T-cell (primary cell): ENCODE measurements at places on chromosomes 4 and X.

GRCh38 chrX:1466971-1467561 lies 14.4 kb upstream of the ASMTL start:
- H3K4me3 ChIP-seq = peak overlapping the region; percentile 32
- H3K36me3 ChIP-seq = peaks cover 43% of the 10 kb centered on the region
- H3K27ac ChIP-seq = peak overlapping the region; percentile 86

DNA sequence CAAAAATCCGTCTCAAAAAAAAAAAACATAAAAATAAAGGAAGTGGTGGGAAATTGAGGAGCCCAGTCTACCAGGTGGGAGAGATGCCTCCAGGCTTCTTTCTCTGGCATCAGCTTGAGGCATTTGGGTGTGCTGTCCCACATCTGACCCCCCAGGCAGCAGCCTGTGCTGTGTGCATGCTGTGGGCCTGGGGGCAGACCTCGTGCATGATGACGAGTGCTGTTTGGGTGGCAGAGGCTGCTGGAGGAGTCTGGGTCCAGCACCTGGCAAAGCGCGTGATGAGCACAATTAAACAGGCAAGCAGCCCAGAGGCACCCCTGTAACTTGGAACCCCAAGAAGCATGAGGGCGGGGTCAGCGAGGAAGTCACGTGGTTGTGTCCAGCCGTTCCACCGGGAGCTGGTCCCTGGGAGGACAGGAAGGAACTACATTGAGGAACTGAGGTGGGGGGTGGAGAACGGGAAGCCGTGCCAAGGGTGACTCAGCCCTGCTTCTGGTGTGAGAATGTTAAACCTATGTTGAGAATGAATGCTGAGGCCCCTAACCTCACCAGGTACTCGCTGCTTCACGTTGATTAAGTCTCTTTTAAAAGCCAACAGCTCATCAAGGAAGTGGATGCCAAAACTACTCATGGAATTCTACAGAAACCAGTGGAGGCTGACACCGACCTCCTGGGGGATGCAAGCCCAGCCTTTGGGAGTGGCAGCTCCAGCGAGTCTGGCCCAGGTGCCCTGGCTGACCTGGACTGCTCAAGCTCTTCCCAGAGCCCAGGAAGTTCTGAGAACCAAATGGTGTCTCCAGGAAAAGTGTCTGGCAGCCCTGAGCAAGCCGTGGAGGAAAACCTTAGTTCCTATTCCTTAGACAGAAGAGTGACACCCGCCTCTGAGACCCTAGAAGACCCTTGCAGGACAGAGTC lies 6.1 kb downstream of the TACC3 start:
- no peaks in the 10 kb centered on the region for H3K27me3 ChIP-seq
- H3K36me3 ChIP-seq = peaks cover 20% of the 10 kb centered on the region
- DNase-seq = no peak
- no peak overlapping the region for H3K27ac ChIP-seq

- no peak overlapping the region for H3K4me3 ChIP-seq
- H3K4me1 ChIP-seq = peaks cover 16% of the 10 kb centered on the region
- no peaks in the 10 kb centered on the region for H3K27me3 ChIP-seq
- no peaks in the 10 kb centered on the region for H3K36me3 ChIP-seq
- no peak overlapping the region for H3K27ac ChIP-seq
These were observed 4.1 kb downstream of the PRIMPOL start for GRCh38 chr4:184653650-184654049.

DNA sequence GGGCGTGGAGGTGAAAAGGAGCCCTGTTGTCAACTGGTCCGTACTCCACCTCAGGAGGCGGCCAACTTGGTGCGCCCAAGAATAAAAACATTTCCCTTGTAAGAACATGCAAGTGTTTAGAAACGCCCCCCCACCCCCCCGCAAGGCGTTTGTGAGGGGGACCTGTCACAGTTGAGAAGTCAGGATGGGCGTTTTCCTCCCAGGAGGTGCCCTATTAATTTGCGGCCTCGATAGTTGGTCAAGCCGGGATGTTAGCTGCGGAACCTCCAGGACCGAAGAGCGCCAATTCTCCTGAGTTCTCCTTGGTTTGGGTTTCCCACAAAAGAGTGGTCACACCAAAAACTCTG lies 651 bp upstream of the SAP30 start:
- H3K4me3 ChIP-seq = peak overlapping the region; percentile 95
- H3K4me1 ChIP-seq = peaks cover 24% of the 10 kb centered on the region
- peak overlapping the region; percentile 60 for H3K27ac ChIP-seq
- DNase-seq = peak; percentile 57

- H3K27ac ChIP-seq = no peak overlapping the region
- no peaks in the 10 kb centered on the region for H3K27me3 ChIP-seq
- H3K36me3 ChIP-seq = no peaks in the 10 kb centered on the region
- DNase-seq = no peak
These were observed 144.2 kb downstream of the PDLIM5 start for GRCh38 chr4:94595880-94596483.

- no peaks in the 10 kb centered on the region for H3K27me3 ChIP-seq
- H3K27ac ChIP-seq = no peak within 1 kb of the TSS
- H3K4me3 ChIP-seq = no peak within 1 kb of the TSS
- H3K36me3 ChIP-seq = no peaks in the 10 kb centered on the region
- H3K4me1 ChIP-seq = peaks cover 5% of the 10 kb centered on the region
These were observed at the start of gene RUFY3 for GRCh38 chr4:70721747-70722146. TSS of gene RUFY3 (plus strand) at chr4:70721964. CDS start at chr4:70722574, 610 bp downstream.

GRCh38 chr4:99852199-99852749 lies 35.6 kb downstream of the DAPP1 start:
- peaks cover 8% of the 10 kb centered on the region for H3K36me3 ChIP-seq
- H3K4me3 ChIP-seq = no peak overlapping the region
- DNase-seq = no peak
- H3K27me3 ChIP-seq = no peaks in the 10 kb centered on the region

DNA sequence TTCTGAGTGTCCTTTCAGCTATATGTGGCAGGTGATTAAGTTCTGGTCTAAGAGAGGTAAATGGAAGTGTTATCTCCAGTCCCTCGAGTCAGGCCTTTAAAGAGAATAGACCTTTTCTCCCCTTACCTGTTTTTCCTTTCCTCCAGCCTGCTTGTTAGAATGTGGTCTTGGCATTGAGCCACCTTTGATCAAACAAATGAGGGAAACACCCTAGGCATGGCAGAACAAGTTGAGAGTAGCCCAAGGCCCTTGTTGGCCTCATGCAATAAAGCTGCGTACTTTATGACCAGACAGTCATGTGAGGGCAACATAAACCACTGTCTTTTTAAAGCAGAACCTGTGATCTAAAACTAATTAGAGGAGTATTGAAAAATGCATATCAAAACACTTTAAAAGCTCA lies 13.2 kb upstream of the IL13RA2 start:
- no peak overlapping the region for H3K27ac ChIP-seq
- H3K4me3 ChIP-seq = no peak overlapping the region
- no peaks in the 10 kb centered on the region for H3K4me1 ChIP-seq
- no peaks in the 10 kb centered on the region for H3K36me3 ChIP-seq
- no peak for DNase-seq
- H3K27me3 ChIP-seq = no peaks in the 10 kb centered on the region

DNA sequence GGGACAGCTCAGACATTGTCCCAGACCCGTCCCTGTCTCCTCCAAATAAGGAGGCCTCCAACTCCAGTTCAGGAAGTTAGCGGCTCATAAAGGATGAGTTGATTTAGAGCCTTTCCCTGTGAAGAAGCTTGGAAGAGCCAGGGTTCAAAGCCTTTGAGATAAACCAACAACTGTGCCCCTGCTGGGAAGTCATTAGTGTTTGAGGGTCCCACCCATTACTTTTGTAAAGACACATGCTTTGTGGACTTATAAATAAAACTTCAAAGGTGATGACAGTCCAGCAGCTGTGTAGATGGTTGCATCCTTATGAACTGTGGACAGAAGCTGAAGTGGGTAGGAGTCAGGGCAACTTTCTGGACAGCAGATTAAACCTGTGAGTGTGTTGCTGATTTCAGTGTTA lies 86.0 kb upstream of the PGRMC2 start:
- H3K27ac ChIP-seq = no peak overlapping the region
- no peaks in the 10 kb centered on the region for H3K27me3 ChIP-seq
- no peak for DNase-seq
- H3K4me1 ChIP-seq = no peaks in the 10 kb centered on the region
- no peaks in the 10 kb centered on the region for H3K36me3 ChIP-seq
- H3K4me3 ChIP-seq = no peak overlapping the region

- no peak for DNase-seq
- peaks cover 13% of the 10 kb centered on the region for H3K27me3 ChIP-seq
- no peaks in the 10 kb centered on the region for H3K4me1 ChIP-seq
- no peaks in the 10 kb centered on the region for H3K36me3 ChIP-seq
- no peak overlapping the region for H3K4me3 ChIP-seq
These were observed 12.0 kb downstream of the ZFYVE28 start for GRCh38 chr4:2406406-2406805.

- DNase-seq = no peak
- H3K27ac ChIP-seq = no peak overlapping the region
- H3K4me3 ChIP-seq = no peak overlapping the region
- no peaks in the 10 kb centered on the region for H3K4me1 ChIP-seq
- H3K27me3 ChIP-seq = no peaks in the 10 kb centered on the region
- no peaks in the 10 kb centered on the region for H3K36me3 ChIP-seq
These were observed 326.3 kb downstream of the RAPGEF2 start for GRCh38 chr4:159428975-159429692.

- H3K27me3 ChIP-seq = no peaks in the 10 kb centered on the region
- H3K36me3 ChIP-seq = no peaks in the 10 kb centered on the region
These were observed 6.9 kb downstream of the SORCS2 start for GRCh38 chr4:7199129-7199725.

DNA sequence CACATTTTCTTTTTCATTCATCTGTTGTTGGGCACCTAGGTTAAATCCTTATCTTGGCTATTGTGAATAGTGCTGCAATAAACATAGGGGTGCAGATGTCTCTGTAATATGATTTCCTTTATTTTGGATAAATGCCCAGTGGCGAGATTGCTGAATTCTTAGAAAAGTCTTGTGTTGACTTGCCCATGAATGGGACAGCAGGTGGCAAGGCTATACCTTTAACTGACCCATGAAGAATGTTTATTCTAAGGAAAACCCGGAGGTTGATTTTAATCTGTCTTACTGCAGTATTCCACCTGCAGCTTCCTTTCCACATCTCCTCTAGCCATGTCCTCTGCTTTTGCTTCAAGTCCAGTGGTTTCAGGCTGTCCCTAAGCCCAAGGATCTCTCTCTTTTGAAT lies 220.6 kb downstream of the SNCA start:
- peaks cover 22% of the 10 kb centered on the region for H3K4me1 ChIP-seq
- H3K27me3 ChIP-seq = no peaks in the 10 kb centered on the region
- no peak for DNase-seq
- H3K4me3 ChIP-seq = no peak overlapping the region
- no peaks in the 10 kb centered on the region for H3K36me3 ChIP-seq

DNA sequence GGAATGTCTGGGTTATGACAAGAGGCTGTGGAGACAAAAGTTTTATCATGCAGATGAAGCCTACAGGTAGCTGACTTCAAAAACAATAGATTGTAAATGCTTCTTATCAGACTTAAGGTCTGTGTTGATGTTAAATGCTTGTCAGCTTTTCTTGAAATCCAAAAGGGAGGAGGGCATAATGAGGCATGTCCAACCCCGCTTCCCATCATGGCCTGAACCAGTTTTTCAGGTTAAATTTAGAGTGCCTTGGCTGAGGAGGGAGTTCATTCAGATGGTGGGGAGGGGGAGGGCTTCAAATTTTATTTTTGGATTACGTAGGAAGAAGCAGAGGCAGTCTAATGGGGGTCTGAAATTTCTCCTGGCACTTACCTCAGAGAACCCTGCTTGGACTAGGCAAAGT lies 207.7 kb upstream of the HDX start:
- no peak overlapping the region for H3K4me3 ChIP-seq
- no peaks in the 10 kb centered on the region for H3K36me3 ChIP-seq
- no peak overlapping the region for H3K27ac ChIP-seq
- H3K27me3 ChIP-seq = no peaks in the 10 kb centered on the region
- DNase-seq = no peak
- no peaks in the 10 kb centered on the region for H3K4me1 ChIP-seq

DNA sequence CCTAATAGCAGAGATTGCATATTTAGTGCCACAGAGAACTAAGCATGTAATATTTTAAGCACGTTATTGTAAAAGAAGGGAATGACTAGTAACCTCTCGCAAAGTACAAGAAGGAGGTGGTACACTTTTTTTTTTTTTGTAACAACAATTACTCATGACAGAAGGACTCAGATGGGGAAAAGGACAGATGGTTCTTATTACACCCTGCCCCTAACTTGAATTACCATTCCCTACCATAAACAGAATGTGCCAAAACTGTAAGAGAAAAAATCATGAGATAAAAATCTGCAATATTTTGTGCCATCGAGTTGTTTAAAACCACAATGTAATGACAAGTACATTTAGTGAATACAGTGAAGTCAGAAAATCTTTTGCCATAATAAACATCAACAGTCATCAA lies 33.0 kb upstream of the RAPGEF2 start:
- no peak overlapping the region for H3K27ac ChIP-seq
- H3K27me3 ChIP-seq = no peaks in the 10 kb centered on the region
- H3K36me3 ChIP-seq = no peaks in the 10 kb centered on the region
- no peak for DNase-seq

DNA sequence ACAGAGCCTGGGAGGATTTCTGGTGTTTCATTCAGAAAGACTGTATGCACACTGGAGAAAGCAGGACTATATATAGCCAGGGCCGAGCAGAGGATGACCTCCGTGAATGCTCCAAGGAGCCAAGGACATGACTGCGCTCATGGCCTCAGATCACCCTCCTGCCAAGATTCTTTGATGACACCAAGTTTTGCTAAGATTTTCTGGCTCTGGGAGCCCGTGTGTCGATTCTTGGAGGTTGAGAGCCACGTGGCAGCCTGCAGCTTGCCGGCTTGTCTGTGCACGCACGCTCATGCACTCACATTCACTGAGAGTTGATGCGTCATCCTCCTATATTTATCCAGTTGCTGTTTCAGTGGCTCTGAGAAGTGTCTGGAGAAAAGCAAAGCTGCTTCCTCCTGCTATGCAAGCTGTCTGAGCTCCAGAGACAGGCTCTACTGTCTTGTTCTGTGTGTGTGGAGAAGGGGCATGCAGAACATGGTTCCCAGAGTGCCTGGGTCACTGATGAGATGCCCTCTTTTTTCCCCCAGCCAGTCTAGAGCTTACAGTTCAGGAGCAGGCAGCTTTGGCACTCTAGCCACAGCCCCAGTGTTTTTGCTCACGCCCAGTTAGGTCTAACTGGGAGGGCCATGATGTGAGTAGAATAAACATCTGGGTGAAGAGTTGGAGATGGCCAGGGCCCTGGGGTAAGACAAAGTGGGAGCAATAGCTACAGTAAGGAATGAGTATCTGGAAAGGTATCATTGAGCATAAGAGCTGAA lies 64.9 kb upstream of the SCOC start:
- no peak for DNase-seq
- no peaks in the 10 kb centered on the region for H3K36me3 ChIP-seq
- no peak overlapping the region for H3K27ac ChIP-seq
- H3K4me1 ChIP-seq = no peaks in the 10 kb centered on the region

- no peak overlapping the region for H3K27ac ChIP-seq
- H3K36me3 ChIP-seq = no peaks in the 10 kb centered on the region
- no peak for DNase-seq
- no peaks in the 10 kb centered on the region for H3K27me3 ChIP-seq
- no peak overlapping the region for H3K4me3 ChIP-seq
These were observed 436.6 kb downstream of the C4orf33 start for GRCh38 chr4:129532573-129532972.

GRCh38 chrX:117610806-117611205 lies 505.8 kb downstream of the KLHL13 start:
- H3K4me1 ChIP-seq = no peaks in the 10 kb centered on the region
- H3K4me3 ChIP-seq = no peak overlapping the region
- H3K36me3 ChIP-seq = no peaks in the 10 kb centered on the region
- H3K27me3 ChIP-seq = no peaks in the 10 kb centered on the region

GRCh38 chrX:111041018-111041462 lies 55.0 kb upstream of the PAK3 start:
- no peak overlapping the region for H3K4me3 ChIP-seq
- H3K36me3 ChIP-seq = no peaks in the 10 kb centered on the region
- H3K4me1 ChIP-seq = peaks cover 3% of the 10 kb centered on the region
- peak; percentile 2 for DNase-seq
- H3K27me3 ChIP-seq = no peaks in the 10 kb centered on the region

GRCh38 chr4:5683566-5683965 lies 24.8 kb downstream of the EVC2 start:
- H3K27ac ChIP-seq = no peak overlapping the region
- no peaks in the 10 kb centered on the region for H3K27me3 ChIP-seq
- H3K4me3 ChIP-seq = no peak overlapping the region
- H3K36me3 ChIP-seq = no peaks in the 10 kb centered on the region
- no peak for DNase-seq
